ENCODE measurements at places on chromosomes 2 and 18.

GRCh38 chr18:72700961-72701710 is 157.0 kb upstream of the CBLN2 start:
- no peak for DNase-seq

- no peak for DNase-seq
These were observed 102.0 kb upstream of the TMEM200C start for GRCh38 chr18:5997361-5997760.

DNA sequence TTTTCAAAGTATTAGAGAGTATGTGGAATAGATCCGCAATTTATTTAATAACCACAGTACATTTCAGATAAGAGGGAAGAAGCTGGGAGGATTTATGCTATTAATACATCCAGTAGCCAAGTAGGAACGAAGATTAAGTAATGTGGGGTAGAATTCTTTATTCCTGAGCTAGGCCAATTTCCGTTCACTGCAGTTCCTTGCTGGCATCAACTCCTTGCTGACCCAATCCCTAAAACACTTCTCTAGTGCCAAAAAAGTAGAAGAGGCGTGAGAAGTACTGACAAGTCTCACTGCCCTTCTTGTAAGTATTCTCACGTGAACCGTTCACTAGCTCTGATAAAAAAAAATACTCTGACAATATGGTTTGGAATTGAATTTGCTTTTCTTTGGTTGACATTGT is 211.4 kb downstream of the EPHA4 start:
- no peak for DNase-seq

- no peak for DNase-seq
These were observed 316.1 kb downstream of the PTH2R start for GRCh38 chr2:208722731-208723130.

DNA sequence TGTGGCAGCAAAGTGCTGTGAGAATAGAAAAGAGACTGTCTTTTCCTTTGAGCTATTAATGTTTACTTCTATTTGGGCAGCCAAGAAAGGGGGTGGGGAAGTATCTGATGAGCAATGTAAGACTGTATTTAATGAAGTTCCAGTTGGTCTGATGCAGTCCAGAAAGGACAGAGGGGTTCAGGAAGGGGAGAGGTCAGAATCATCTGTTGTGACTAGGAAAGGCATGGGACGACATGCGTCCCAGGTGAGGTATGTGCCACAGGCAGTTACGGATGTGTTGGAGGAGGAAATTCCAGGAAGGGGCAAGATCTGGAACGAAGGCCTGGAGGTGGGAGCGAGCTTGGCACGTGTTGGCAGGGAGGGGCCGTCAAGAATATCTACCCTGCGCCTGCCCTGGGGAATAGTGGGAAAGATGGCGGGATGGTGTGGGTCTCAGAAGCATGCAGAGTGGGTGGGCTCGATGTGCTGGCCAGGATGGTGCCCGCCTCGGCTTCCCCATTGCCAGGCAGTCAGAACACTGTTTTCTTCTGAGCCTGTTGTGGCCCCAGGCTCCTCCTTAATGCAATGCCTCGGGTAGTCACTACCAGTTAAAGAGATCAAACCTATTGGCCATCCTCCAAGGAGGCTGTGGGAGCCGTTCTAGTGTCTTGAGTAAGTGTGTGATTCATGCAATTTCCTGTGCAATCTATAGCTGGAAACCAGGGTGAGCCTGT is 57.8 kb upstream of the TXNDC2 start:
- no peak for DNase-seq

DNA sequence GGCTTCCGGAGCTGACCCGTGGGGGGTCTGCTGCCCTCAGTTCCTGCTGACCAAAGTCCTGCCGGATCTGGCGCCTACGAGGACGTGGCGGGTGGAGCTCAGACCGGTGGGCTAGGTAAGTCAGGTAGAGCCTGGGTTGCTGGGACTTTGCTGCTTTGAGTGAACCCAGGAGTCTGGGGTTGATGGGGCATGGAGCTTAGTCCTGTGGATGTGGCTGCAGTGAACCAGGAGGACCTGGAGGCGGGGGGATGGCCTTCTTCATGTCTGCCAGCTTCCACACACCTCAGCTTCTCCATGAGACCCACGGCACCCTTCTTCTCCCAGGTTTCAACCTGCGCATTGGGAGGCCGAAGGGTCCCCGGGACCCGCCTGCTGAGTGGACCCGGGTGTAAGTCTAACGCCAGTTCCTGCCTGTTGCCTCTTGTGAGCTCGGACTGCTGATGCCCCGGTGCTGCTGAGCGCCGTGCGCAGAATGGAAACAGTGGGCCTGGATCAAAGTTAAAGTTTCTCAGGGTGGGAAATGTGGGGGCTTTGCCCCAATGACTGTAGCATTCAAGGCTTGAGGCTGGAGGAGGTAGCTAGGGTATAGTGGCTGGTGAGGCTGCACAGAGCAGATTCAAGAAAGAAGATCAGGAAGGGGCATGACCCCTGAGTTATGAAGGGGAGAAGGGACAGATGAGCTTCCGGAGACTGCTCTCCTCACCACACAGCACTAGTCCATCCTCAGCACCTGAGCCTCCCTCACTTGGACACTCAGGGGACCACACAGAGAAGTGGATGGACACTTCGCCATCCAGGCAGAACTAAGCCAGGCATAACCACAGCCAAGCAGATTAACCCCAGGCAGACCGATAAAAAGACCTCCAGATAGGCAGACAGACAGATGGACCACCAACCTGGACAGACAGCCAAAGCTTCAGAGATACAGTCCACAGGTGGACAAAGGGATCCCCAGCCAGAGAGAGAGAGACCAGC is 17.3 kb downstream of the PTPN18 start:
- no peak for DNase-seq
